Body of pancreas (tissue), 4 donors: ENCODE measurements at places on chromosomes 3 and 15. TPM values are rescaled to one million over a fixed set of nuclear protein-coding genes. Genes with fewer than 3 reads are reported as not detected.

- DNase-seq: no peak
Measured at GRCh38 chr3:157844800-157845565, 261.2 kb downstream of the SHOX2 start.

- DNase-seq: no peak
Measured at GRCh38 chr3:139917226-139917785, 17.7 kb upstream of the CLSTN2 start.

DNA sequence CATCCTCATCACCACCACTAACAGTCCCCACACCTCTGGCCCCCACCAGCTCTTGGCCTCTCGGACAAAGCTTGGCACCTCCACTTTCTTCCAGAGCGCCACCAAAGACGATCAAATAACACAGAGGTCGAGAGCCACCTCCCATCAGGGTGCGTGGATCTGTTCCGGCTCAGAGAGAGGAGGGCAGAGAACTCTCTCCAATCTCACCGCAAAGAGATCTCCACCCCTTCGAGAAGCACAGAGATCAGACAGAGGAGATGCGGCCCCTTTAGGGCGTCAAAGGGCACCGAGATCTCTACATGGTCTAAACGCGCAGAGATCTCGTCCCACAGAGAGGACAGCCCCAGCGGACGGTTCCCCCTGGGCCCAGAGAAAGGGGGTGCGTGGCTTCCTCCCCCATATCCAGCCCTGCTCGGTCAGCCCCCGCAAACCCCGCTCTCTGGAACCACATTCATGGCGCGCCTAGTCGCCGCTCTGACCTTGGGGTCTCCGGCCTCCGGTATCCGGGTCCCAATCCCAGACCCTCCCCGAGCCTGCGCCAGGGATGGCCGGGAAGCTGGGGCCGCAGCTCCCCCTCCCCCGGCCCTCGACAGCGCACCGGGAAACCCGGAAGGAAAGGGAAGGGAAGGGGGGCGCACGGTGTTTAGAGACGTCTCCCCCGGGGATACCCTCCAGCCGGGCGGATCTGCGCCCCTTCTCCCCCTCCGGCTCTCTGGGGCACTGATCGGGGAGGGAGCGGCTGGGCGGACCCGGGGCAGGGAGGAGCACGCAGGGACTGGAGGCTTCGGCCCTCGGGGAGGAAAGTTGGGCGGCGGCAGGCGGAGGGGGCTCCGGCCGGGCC is 608 bp downstream of the SCN5A start:
- DNase-seq: no peak

ZXDC gene
- 39.4 TPM for total RNA-seq

- no peak for DNase-seq
Measured at GRCh38 chr3:78540485-78540884, 1227.3 kb downstream of the ROBO1 start.

DNA sequence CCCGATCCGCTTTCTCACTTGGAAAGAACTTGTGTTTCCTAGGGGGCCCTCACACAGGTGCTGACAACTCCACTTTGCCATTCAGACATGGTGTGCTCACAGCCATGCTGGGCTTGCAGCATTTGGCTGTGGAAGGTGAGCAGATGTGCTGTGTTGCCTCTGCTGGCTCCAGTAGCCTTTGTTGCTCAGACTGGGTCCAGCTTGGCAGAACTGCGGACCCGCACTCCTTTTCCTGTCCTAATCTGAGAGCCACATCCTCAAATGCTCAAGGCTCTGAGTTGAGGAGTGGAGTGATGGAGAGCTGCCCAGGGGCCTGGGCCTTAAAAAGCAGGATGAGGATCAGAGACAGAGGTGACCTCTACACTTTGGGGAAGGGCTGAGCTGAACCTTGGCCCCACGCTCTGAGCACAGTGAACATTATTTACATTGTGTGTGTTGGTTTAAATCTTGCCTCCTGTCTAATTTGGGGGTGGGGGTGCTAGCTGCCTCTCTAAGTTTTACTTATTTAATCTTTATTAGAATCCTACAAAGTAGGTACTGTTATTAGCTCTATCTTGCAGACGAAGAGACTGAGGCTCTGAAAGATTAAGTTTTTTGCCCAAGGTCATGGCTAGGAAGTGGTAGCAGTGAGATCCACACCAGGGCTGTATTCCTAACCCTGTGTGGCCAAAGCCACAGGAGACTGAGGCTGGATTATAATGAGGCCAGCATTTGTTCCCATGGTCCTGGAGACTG is 17.2 kb downstream of the ACOX2 start:
- no peak for DNase-seq

GRCh38 chr15:25582886-25583285 is 144.1 kb upstream of the UBE3A start:
- DNase-seq: no peak

DNA sequence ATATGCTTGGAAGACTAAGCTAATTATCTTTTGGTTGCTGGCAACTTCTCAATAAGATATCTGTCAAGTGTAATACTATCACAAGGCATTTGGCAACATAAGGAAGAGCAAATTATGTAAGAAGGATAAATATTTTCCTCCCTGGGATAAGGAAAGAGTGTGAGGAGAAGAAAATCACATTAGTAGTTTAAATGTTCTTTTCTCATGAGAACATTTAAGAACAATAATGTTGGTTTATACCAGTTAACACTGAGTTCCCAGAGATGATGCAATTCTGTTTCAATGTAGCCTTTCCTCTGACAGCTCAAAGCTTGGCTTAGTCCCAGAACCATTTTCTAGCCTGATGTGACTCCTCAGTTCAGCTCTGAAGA is 66.1 kb upstream of the NPHP3 start:
- DNase-seq: peak; percentile 17

- no peak for DNase-seq
Measured at GRCh38 chr3:147423537-147423797, 14.3 kb downstream of the ZIC1 start.

C3orf80 gene
- total RNA-seq: 0.52 TPM

DNA sequence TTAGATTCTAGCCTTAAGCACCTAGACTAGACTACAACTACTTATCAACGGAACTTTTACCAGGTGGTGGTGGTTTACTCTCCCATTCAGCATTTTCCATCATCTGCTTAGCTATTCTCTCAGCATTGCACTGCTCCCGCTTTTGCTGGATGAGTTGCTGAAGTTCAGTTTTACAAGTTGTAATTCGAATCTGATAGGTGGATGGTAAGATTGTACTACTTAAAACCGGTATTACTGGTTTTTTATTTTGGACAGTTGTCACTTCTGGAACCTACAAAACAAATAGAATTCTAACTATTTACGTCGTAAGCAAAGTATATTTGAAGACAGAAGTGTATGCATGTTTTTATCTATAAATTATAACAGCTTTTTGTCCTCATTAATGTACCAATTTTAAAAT is 41.1 kb downstream of the PIK3R4 start:
- no peak for DNase-seq

DNA sequence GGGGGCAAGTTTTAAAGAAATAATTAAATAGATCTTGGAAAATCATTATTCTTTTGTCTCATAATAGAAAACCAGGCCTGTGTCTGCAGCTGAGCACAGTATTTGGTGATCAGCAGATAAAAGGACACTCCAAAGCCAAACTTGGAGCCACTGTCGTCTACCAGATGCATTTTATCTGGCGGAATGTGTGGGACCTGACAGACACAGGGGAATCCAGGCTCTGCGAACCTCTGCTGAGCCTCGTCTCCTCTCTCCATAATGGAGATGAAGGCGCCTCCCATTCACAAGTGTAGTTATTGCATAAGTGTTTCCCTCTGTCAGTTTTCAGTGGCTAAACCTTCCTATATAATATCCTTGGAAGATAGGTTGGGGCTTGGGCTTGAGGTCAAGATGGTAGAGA is 42.1 kb downstream of the EEFSEC start:
- DNase-seq: no peak

AQP9 gene
- 0.26 TPM for total RNA-seq

GRCh38 chr15:86591994-86592735 is 512.5 kb downstream of the AGBL1 start:
- peak; percentile 8 for DNase-seq

- DNase-seq: no peak
Measured at GRCh38 chr3:4834403-4834866, 144.8 kb upstream of the BHLHE40 start.

GRCh38 chr3:163809540-163809993 is 1268.7 kb downstream of the SI start:
- DNase-seq: no peak

DNA sequence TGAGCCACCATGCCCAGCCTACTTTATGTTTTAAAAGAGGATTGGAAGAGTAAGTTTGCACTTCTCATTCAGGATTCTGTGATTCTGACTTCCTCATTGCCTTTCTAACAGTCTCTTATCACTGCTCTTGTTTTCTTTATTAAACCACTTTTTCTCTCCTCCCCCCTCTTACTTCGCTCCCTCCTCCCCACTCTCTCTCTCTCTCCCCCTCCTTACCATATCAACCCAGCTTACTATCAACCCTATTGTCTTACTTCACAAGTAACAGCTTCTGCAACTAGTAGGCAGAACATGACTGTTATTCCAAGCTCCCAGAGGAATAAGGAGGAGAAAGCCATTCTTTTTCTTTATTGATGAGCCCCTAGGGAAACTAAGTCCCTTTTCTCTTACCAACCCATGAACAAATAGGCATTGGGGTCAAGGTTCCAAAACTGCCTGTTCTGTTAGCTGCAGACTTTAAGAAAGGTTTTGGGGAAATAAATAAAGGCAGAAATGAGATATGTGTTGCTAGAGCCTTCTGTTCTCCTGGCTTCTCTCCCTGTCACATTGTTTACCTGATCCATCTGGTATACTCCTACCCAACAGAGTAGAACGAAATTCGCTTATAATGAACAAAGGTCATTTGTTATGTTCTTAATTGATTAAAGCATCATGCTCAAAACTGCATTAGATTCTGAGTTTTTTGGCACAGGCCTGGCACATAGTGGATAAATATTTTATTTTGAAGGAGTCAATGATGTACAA is 56.4 kb upstream of the RASGRP1 start:
- no peak for DNase-seq

TIMP4 gene
- 41.5 TPM for total RNA-seq

GRCh38 chr3:9951962-9952805 is at the start of gene PRRT3:
TSS of gene PRRT3 (minus strand) at chr3:9952408. CDS start at chr3:9950115, 2,293 bp downstream.
- peak; percentile 30 for DNase-seq

DNA sequence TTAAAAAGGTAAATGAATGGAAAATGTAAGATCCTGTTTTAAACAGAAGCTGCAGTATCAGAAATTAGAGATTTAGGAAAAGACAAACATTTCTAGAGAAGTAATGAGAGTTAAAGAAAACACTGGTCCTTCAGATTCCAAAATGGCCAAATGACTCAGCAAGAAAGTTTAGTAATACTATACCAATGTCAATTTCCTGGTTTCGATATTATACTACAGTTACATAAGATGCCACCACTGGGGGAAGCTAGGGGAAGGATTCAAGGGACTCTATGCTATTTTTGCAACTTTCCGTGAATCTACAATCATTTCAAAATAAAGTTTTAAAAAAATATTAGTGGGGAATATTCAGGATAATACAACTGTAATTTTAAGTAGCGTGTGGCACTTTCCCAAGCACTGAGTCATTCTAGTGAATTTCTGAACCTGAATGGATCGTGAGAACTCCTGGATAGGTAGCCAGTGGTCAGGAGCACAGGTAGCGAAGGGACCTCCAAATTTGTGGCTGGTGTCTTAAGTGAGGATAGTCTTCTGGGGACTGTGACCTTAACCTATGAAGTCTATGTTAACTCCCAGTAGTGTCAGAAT is 37.6 kb downstream of the TMCC1 start:
- no peak for DNase-seq

DNA sequence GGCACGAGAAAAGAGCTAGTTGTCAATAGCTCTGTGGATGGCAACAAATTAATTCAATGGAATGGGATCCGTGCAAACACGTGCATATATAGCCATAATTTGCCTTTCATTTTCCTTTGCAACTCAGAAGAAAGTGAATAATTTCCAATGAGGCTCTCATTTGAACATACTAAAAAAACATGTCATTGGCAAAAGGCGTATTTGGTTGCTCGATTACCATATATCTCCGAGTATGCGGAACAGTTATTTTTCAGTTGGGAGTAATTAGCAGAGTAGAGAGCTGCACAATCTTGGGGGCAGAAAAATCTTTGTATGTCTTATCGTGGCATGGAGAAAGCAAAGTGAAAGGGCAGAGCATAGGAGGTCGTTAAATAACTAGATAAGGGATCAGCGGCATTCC is 257.4 kb downstream of the SV2B start:
- DNase-seq: no peak

MINAR1 gene
- 3.0 TPM for total RNA-seq

AGTR1 gene
- total RNA-seq: 4.4 TPM

GOLGA8G gene
- total RNA-seq: not detected

C2CD4B gene
- total RNA-seq: 75.8 TPM

STXBP5L gene
- under 0.01 TPM for total RNA-seq

GRCh38 chr15:58530056-58530590 is 98.3 kb downstream of the LIPC start:
- no peak for DNase-seq

DNA sequence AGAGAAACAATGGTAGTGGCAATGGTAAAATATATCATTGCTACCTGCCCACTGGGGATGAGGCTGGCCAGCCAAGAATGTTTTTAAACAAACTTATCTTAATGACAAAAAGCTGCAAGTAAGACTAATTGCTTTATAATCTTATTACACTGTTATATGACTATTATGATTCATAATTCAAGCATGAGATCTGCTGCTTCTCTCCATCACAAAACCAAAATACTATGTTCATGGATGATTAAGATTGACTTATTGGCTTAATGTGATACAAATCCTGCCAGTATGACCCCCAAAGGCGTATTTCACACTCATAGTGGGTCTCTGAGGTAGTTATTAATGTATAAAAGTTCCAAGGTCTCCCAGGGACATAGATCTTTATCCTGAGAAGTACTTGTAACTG is 52.6 kb downstream of the FBN1 start:
- no peak for DNase-seq

DNA sequence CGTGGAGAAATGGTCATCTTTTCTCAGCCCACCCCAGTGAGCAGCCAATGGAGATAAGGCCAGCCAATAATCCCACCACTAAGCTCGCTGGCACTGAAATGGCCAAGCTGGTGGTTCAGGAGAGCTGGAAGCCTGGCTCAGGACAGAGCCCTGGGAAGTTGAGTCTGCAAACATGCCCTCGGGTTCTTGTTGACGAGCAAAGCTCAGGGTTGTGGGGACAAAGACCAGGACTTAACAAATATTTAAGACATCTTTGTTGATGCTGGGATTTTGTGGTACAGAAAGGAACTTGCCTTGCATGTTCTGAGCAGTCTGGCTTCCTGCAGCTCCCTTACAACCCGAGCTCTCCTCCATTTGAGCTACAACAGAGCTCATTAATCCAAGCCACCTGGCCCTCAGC is 4.4 kb downstream of the FAH start:
- DNase-seq: no peak

DNA sequence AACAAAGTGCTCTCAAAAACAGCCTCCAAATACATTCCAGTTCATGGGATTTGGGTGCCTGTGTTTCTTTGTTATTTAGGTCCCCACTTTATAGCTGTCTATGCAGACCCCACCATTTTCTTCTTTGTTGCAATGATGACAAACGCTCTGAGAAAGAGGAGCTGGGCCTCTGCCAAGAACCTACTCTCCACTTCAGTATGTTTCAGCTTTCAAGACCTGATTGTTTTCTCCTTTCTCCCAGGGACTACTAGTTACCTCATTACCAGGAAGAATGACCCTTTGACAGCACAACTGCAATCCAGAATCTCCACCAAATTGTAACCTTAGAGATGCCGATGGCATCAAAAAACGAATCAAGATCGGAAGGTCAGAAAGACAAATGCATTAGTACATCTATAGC is 236.8 kb downstream of the MEIS2 start:
- DNase-seq: no peak

OR5K2 gene
- total RNA-seq: not detected
